ENCODE measurements at places on chromosomes 2 and 18.

DNA sequence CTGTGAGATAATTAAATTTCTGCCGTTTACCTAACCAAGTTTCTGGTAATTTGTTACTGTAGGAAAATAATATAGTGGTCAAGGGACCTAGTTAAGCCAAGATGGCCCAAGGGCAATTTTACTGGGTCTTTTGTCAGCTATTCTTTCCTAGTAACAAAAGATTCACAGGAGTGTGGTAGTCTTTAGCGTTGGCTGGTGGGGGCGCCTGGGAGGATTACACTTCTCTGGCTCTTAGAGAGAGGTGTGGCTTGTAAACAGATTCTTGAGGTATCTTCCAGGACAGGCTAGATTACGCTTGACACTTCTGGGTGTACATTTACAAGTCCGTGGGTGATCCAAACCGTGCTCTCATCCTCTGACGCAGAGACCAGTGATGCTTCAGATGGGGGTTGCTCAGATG, 3.3 kb upstream of the ACOXL start:
- no peak for DNase-seq

DNA sequence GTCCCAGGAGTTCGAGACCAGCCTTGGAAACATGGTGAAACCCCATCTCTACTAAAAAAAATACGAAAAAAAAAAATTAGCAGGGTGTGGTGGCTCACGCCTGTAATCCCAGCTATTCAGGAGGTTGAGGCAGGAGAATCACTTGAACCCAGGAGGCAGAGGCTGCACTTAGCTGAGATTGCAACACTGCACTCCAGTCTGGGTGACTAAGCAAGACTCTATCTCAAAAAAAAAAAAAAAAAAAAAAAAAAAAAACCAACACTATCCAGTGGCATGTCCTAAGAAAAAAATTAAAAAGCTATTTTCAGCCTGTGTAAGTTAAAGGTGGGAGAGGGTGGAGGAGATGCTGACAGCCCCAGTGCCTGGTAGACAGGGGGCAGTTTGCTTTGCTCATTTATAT, 32.2 kb upstream of the REL start:
- DNase-seq: no peak

DNA sequence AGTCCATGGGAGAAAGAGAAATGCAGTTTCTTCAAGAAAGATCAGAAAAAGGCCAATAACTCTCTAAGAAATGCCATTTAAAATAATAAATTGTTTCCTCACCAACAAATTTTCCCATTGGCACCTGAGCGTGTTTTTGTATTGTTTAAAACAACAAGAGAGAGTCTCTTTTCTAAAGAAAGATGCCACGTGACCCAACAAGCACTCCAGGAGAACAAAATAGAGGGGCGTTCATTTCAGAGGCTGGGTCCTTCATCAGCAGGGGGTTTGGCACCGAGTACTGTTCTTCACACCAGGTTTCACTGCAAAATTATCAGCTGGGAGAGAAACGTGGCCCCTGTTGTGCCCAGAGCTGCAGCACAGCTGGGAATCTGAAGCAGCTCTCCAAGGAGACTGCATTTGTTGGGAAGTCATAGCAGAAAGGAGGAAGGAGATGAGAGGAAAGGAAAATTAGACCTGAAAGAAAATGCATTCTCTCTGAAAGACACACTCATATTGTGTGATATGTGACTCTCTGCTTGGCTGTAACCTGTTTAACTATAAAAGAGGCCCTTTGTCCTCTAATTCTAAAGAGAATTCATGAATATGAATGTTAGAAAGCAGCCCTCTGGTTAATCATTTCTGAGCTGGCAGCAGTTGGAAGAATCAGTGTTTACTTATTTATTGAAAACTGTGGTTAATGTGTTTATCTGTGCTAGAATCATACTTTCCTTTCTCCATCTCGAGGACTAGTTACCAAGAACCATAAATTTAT, 205.3 kb upstream of the CDH20 start:
- no peak for DNase-seq

DNA sequence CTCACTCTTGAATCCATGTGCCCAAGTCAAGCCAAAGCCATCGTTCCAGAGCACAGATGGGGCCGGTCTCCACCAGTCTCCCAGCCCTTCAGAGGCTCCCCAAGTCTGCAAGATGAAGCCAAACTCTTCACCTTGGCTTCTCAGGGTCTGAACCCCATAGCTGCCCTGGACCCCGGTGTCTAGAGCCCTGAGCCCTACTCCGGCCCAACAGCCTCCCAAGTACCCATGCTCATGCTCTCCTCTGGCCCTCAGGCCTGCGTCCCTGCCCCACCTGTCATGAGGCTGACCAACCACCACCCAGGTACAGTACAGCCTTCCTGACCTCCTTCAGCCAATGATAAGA, 46.0 kb downstream of the ZNF516 start:
- no peak for DNase-seq

DNA sequence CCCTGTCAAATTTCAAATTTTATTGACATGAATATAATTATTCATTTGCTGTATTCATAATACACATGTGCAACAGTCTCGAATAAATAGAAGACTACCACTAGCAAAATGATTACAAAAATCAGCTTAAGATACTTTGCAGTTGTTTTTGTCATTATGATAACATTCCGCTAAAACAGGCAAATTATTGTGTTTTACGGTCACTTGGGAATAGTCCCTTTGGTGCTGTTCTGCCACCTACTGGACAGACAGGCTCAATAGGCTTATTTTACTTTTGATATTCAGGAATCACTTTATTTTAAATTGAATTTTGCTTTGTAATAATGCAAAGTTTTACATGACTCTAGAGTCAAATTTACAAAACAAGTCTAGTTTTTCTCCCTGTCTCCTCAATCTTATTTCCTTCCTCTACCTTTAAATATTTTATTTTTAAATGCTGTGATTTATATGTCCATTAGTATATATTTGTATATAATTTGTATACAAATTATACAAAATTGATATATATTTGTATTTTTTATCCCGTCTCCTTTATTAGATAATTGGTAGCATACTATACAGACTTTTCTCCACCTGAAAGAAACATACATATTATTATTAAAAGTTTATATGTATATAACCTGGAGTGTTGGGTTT, 456.3 kb downstream of the DLGAP1 start:
- peak; percentile 21 for DNase-seq

DNA sequence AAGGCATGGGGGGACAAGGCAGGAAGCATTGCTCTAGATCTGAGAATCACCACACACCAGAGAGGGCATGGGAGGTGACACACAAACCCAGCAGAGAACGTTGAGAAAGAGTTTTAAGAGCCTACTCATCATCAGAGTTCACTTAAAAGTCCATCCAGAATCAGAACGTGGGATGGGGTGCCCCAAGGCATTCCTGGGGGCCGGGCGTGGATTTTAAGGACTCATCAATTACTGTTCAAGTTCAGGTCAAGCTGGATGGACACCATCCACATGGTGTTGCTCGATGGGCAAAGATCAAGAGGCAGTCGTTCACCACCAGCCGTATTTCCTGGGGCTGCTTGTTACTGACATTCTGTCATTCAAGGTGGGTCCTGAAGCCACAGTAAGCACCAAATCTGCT, 34.9 kb downstream of the BCL11A start:
- no peak for DNase-seq

GRCh38 chr2:159538801-159539200, 77.5 kb downstream of the BAZ2B start:
- no peak for DNase-seq

GRCh38 chr2:113225263-113226259, 51.8 kb downstream of the PSD4 start:
- no peak for DNase-seq

DNA sequence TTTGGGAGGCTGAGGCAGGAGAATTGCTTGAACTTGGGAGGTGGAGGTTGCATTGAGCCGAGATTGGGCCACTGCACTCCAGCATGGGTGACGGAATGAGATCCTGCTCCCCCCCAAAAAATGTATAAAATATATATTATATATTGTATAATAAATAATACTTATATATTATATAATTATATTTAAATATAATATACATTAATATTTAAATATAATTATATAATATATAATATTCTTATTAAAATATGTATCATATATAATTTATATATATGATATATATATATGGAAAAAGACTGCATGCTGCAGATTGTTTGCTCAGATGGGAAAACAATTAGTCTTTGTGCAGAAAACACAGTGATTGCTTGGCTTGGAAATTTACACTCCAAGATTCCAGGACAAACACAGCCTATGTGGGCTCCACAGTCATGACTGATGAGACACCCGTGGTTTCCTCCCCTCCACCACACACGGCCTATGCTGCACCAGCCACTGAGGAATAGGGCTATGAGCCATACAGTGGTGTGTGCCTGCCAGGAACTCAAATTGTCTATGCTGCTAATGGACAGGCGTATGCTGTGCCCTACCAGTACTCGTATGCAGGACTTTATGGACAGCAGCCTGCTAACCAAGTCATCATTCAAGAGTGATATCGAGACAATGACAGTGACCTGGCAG, 30.0 kb downstream of the PMAIP1 start:
- no peak for DNase-seq

- DNase-seq: no peak
Observed at GRCh38 chr2:230950874-230951339, 25.9 kb upstream of the GPR55 start.

GRCh38 chr2:178943745-178944144, 106.2 kb downstream of the CCDC141 start:
- DNase-seq: no peak

- peak; percentile 73 for DNase-seq
Observed at GRCh38 chr2:222652491-222653255, 3.2 kb downstream of the FARSB start.

DNA sequence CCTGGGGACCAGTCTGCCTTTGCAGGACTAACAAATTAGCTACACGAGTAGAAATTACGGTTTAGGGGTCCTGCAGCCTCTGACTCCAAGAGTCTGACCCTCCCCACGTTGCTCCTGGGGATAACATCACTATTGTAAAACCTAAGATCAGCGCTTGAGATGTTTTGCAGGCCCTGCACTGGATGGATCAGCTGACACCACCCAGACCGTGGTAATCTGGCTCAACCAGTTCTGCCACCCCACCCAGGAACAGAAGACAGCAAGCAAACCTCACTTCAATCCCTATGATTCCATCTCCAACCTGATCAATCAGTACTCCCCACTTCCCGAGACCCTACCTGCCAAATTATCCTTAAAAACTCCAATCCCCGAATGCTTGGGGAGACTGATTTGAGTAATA, 31.7 kb downstream of the NGEF start:
- no peak for DNase-seq

DNA sequence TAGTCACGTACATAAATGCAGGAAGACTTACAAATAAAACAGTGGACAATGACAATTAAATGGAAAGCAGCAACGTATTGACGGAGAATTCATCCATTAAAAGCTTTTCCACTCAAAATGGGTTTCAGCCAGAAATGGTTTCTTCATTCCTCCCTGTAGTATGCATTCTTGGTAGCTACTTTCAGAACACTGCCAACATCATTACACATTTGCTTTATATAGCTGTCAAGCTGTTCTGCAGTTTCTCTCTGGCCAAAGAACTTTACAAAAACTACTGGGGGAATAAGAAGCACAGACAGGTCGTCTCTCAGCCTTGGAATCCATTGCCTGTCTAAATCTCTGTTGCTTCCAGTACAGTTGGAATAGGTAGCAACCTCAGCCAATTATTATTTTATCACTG, 84.1 kb upstream of the NCKAP5 start:
- DNase-seq: no peak

- no peak for DNase-seq
Observed at GRCh38 chr2:3264010-3264744, 113.4 kb downstream of the EIPR1 start.

DNA sequence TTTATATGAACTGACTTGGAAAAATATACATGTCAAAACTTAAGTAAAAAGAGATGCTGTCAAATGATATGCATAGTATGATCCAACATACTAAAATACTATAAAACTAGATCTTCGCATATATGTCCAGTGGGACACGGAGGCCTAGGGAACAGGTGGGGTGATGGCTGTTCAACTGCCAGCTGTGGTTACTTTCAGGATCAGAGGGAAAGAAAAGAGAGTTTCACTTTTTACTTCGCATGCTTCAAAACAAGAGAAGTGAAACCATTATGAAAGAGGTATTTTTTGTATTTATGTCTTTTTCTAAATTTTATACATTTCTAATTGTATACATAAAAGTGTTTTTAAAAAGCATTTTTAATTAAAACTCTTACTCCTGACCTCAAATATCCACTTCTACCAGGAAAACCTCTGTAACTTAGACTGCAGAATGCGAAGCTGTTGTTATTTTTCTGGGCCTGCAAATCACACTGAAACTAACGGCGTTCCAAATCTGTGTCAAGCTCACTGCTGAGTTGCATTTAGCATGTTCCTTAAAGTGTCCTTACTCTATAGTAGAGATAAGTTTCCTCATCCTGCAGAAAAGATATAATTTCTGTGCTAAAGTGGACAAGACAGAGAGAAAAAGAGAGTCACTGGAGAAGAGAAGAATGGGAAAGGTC, 97.8 kb upstream of the SLC35G4 start:
- peak; percentile 19 for DNase-seq

DNA sequence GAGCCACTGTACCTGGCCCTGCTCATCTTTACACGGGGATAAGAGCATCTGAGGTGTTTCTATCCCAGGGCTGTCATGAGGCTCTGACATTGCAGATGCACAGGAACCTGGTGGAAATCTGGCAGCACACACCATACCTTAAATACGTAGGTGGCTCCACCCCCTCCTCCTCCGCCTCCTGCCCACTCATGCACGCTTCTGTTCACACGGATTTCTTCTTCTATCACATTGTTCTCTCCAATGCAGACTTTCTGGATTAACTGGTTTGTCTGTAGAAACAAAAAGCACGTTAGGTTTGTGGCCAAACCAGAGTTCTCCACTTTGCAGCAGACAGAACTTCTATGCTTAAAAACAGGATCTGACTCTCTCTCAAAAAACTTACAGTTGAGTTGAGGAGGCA, 118.2 kb downstream of the CLIP4 start:
- no peak for DNase-seq

DNA sequence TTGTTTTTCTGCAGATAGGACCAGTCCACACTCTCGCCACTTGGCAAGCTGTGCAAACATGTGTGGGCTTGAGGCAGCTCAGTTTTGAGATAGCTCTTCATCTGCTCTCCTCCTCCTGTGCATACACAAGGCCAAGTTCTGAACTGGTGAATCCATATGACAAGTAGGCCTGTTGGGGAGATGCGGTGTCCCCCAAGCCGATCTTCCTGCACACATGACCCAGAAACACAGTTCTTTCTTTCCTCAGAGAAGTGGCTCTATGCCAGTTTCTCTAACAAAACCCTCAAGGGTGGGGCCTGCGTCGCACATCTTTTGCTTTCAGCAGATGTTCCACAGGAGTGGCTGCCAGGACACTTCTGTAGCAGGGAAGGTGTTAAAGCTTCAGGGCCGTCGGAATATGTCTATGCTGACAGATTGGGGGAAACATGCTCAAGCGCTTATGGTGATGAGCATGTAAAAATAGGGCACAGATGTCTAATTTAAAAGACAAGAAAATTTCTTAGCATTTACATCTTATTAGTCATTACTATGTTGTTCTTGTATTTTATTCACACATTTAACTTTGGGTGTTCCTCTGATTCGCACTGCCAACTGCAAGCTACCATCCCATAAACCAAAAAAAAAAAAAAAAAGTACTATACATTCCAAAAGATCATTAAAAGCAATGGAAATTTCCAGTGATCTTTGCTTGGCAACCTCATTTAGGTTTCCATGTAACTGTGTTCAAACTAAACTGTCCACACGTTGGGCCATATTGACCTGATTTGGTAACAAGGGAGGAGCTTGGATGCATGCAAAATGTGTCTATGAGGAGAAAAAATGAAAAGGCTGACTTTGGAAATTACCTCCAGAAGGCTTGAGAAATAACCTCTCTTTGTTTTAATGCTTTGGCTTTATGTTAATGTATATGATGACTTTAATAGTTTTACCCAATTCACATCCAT, 1055.5 kb upstream of the KLHL29 start:
- DNase-seq: no peak

GRCh38 chr2:42339191-42339912, 21.7 kb downstream of the COX7A2L start:
- DNase-seq: no peak

Data from activated CD4-positive, alpha-beta T cell treated with anti-CD3 and anti-CD28 coated beads, Interleukin-2, amount 50 U/mL, for 16 hours (primary cell).